Iris pigment epithelial cell (primary cell): ENCODE measurements at places on chromosomes 1 and 21.

DNA sequence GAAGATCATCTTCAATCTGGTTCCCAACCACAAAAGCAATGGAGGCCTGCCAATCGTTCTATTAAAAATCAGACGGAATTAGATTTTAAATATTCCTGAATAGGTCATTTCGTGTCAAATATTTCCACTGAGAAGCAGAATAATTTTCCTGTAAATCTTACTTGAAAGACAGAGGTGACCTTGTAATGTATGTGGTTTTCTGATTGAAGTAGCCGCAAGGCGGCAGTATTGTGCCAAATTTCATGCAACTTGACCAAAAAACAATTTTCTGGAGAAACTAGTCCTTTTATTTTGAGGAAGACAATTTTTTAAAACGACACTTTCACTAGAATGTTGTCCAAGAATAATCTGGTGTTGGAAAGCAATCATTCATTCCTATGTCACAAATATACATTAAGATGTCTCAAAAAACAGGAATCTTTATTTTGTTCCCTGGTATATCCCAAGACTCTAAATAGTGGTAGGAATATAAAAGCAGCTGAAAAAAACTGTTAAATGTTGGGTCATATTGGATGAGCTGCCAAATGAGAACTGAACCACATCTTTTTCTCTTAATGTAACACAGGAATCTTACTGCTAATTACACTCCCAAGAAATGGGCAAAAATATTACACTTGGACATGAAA is 33.6 kb downstream of the SPAG17 start:
- peak; percentile 64 for DNase-seq

- peak; percentile 84 for DNase-seq
These were observed 84.2 kb downstream of the SH3GLB1 start for GRCh38 chr1:86788300-86789206.

- DNase-seq = peak; percentile 27
These were observed 44.1 kb upstream of the SLC25A33 start for GRCh38 chr1:9494936-9495758.

GRCh38 chr1:193131266-193131860 is 9.5 kb downstream of the CDC73 start:
- DNase-seq = no peak

GRCh38 chr1:77888081-77888780 is at the start of gene NEXN:
Gene NEXN, plus strand, starts transcription at chr1:77888624. Its CDS starts 27,483 bp downstream, at chr1:77916107.
- peak; percentile 74 for DNase-seq

DNA sequence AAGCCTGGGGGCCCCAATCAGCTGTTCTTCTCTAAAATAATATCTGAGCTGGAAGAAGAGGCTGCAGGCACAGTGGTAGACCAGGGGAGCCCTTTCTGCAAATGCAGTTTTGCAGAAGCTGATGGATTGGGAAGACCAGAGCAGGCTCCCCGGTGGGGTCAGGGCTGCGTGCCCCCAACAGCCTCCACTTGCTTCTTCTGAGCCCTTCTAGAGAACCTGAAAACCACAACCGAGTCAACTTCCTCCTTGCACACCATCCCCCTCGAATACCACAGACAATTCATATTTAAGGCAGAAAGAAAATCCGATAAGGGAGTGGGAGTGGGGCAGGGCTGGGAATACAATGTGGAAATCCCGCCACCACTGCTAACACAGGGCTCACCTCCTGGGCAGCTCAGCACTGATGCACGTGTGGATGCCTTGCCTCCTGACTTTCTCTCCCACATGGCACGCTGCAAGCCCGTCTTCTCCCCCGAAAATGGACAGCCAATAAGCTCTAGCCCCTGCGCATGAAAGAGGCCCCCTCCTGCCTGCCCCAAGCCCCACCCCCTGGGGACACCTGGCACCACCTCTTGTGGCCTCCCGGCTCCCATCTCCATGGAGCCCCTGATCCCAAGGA is 25.4 kb upstream of the ALDH4A1 start:
- peak; percentile 54 for DNase-seq

GRCh38 chr1:151720554-151720953 is 768 bp upstream of the RIIAD1 start:
- DNase-seq = peak; percentile 42

DNA sequence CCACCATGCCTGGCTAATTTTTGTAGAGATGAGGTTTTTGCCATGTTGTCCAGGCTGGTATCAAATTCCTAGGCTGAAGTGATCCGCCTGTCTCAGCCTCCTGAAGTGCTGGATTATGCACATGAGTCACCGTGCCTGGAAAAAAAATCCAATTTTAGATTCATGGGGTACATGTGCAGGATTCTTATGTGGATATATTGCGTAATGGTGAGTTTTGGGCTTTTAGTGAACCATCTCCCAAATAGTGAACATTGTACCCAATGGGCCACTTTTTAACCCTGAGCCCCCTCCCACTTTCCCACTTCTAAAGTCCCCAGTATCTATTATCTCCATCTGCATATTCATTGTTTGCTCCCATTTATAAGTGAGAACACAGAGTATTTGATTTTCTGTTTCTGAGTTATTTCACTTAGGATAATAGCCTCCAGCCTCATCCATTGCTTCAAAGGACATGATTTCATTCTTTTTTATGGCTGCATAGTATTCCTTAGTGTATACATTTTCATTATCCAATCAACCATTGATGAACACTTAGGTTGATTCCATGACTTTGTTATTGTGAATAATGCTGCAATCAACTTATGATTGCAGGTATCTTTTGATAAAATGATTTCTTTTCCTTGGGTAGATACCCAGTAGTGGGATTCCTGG is 104.4 kb downstream of the MAP3K21 start:
- no peak for DNase-seq

- DNase-seq = no peak
These were observed 8.7 kb upstream of the LIN28A start for GRCh38 chr1:26401891-26402290.

GRCh38 chr1:208851366-208851765 is 607.2 kb upstream of the PLXNA2 start:
- no peak for DNase-seq

DNA sequence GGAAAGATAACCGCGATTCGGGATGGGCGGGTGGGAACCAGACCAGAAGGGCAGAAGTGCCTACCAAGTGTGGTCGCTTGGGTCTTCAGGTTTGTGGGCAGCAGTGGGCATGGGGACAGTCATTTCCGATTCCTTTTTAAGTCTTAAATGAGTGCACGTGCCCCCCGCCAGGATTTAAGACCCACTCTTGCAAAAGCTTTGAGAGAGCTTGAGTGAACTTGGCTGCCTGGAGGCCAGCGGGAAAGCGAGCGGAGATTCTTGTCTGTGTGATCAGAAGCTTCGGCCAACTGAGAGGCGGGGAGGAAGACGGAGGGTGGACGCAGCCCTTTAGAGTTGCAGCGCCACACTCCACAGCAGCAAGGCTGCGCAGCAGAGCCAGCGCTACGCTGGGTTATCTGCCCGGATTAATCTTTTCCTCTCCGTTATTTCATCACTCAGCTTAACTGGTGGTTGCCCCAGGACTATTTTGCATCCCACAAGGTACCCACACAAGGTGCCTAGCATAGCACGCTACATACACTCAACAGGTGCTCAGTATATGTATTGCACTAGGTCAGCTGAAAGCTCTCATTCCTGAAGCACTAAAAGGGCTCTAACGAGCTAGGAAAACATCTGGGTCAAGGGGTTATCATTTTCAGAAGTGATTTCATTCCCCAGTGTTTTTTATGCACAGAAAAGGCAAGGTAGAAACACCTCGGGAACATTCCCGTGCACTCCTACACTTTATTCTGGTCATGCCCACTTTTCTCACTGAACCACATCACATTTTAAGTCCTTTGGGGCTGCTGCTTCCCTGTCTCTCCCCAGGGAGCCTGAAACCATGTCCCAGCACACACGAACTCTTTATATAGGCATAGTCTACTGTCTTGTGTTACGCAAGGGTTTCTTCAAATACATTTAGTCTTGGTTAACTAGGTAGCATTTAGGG is 1.5 kb upstream of the BATF3 start:
- peak; percentile 78 for DNase-seq
